ENCODE measurements at places on chromosomes 3 and 15.

DNA sequence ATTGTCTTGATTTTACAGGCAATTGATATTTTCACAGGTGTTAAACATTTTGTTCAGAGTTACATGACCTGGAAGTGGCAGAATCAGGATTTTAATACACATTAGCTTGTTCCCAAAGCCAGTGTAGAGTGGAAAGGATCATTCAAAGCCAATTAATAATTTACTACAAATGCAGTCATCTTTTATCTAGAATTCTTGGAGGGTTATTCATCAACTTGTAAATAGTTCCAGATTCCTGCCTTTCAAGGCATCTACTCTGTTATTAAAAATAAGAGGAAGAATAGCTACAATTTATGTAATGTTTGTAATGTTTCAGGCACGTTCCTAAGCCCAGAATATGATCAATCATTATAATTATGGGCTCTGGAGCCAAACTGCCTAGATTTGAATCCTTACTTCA is 358.5 kb downstream of the ZNF385D start:
- DNase-seq, result no peak

GRCh38 chr15:64333986-64334929 is 21.7 kb downstream of the CSNK1G1 start:
- DNase-seq, result no peak

DNA sequence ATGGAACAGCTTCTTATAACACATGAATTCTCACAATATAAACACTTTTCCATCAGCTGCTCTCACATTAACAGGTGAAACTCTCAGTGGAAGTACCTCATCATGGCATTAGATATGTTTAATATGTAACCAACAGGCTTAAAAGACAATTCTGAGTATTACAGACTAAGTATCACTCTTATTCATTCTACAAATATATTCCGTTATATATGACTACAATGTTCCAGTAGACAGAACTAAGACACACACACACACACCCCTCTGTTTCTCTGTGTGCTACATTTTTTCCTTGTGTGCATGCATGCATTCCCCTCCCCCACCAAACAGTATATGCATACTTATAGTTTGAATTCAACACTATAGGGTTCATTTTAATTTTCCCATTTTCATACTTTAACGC is 32.4 kb downstream of the MRPL3 start:
- DNase-seq, result no peak

- no peak for DNase-seq
Measured at GRCh38 chr3:63092515-63092914, 185.6 kb upstream of the SYNPR start.

GRCh38 chr15:99123713-99124451 is 19.0 kb downstream of the SYNM start:
- DNase-seq, result peak; percentile 70

GRCh38 chr3:60393946-60394345 is 857.3 kb downstream of the FHIT start:
- DNase-seq, result no peak

DNA sequence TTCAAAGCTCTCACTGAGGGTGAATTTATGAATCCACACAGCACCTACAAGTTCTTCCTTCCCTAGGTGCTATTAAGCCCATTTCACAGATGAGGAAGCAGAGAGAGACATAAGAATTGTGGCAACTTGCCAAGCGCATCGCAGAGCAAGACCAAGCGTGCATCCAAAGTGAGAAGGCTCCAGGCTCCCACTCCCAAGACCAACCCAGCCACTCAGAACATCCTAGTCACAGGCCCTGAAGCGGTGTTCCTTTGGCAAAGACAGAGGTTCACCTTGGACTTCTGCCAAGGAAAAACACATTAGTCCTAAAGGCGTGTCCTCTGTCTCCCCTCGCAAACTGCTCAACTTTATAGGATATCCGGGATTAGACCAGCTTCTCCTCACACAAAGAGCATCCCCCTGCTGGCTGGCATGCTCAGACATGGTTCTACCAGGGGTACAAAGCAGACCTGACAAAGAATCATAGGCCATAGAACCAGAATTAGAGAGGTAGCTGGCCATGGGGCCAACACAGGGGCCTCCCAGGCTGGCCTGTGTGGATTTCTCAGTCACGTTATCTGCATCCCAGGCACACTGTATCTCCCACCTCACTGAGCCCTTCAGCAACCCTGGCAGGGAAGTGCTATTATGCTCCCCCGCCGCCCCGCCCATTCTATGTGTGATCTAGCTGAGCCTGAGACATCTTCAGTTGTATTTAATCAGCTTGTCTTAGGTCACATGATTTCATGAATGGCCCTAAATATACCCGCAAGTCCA is 160.2 kb downstream of the FOXP1 start:
- no peak for DNase-seq

- no peak for DNase-seq
Measured at GRCh38 chr3:171248426-171249111, 211.6 kb downstream of the TNIK start.

DNA sequence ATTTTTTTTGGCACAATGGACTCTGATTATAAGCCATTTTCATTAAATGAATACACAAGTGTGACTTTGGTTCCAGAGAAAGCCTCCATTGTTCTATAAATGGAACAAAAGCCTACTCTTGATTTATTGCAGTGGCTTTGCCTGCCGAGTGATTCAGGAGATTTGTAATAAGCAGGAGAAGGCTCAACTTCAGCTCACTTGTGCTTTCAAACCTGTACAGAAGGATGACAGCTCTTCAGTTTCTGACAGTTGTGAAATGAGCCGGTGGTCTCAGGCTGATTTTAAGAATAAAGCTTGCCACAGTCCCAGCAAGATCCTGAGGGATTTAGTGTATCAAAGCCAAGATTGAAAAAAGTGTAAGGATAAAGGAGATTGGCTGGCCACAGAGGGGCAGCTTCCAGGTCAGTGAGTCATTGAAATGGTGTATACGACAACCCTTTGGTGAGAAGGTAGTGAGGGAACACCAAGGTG is 438.8 kb upstream of the TGFBR2 start:
- DNase-seq, result no peak

GRCh38 chr3:46022909-46023785 is 4.1 kb downstream of the XCR1 start:
- DNase-seq, result no peak

- DNase-seq, result no peak
Measured at GRCh38 chr3:136377508-136377907, 127.4 kb downstream of the PCCB start.

GRCh38 chr3:173630849-173631248 is 233.3 kb downstream of the NLGN1 start:
- no peak for DNase-seq

- DNase-seq, result no peak
Measured at GRCh38 chr3:25856902-25857518, 67.1 kb downstream of the OXSM start.

GRCh38 chr3:15272426-15273196 is 59.8 kb downstream of the SH3BP5 start:
- no peak for DNase-seq

Measured in NT2/D1 (cell line).